Adrenal gland (tissue), 19 donors: ENCODE measurements at places on chromosomes 1 and 21. TPM values are rescaled to one million over a fixed set of nuclear protein-coding genes. Genes with fewer than 3 reads are reported as not detected.

Gene RAD54L
- 0.54 TPM for total RNA-seq

Gene TNNI3K
- total RNA-seq, result 2.2 TPM

GRCh38 chr1:67059346-67059745 is 5.4 kb upstream of the SLC35D1 start:
- no peak for DNase-seq

Gene C1orf74
- total RNA-seq, result 5.4 TPM

GRCh38 chr1:40306296-40306695 is 10.8 kb downstream of the COL9A2 start:
- no peak for DNase-seq

DNA sequence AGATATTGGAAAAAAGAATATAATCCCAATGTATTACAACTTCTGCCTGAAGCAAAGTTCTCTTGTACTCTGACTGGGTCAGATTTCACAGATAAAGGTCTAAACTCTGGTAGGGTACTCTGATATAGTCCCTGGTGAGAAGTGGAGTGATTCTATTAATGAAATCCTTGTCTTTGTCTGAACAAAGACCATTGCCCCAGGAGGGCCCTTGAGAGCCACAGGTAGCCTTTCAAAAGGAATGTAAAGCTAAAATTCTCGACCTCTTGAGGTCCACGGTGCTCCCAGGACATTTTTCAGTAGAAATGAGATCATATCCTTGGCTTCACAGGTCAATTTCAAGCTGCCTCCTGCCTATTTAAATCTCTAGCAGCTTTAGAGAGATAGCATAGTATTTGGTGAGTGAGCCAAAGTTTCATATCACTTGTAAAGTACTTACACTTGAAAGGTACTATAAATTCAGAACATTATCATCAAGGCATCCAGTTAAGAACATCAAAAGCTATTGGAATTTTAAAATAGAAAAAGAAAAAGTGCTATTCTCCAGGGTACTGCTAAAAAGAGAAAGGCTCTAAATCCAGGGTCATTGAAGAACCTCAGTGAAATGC is 10.1 kb downstream of the TNNI3K start:
- no peak for DNase-seq

DNA sequence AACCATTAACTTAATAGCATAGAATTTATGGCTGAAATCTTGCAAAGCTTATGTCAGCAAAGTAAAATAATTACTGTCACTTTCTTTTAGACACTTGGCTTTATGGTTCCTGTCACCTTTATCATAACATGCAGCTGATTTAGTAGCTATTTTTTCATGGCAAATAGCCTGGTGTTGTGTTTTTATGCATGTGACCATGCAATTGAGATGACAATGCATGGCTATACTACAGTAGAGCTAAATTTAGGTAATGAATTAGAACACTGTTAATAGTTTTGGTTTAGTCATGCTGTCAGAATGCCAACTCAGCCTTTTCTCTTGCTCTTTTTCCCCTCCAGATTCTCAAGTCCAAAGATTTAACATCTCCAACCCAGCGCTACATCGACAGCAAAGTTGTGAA is 88.6 kb downstream of the TGFB2 start:
- DNase-seq, result no peak

DNA sequence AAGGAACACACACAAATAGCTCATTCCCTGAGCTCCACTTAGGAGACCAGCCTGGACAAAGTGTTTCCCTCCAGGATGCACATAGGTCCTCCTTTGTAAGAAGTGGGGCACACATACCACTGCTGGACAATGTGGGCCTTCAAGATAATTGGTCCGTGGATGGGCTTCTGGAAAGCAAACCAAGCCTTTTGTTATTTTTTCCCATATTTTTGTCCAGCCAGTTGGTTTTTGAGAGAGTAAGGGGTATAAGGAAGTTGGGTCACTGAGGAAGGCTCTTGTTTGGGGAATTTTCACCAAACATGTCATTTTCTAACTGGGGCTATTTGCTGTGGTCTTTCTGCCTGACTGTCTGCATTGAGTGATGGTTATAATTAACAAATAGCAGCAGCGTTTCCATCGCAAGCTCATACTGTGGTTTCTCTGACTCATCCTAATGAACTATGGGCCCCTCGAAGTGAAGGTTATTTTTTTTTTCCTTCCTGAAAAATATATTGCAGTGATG is 306.3 kb upstream of the DUSP10 start:
- no peak for DNase-seq

Gene RIMKLA
- total RNA-seq, result 0.43 TPM

- no peak for DNase-seq
Observed at GRCh38 chr1:84539972-84540371, 33.6 kb upstream of the GNG5 start.

GRCh38 chr1:186218654-186219352 is 156.2 kb downstream of the TPR start:
- no peak for DNase-seq

- DNase-seq, result no peak
Observed at GRCh38 chr1:24912376-24913273, 17.5 kb downstream of the RUNX3 start.

DNA sequence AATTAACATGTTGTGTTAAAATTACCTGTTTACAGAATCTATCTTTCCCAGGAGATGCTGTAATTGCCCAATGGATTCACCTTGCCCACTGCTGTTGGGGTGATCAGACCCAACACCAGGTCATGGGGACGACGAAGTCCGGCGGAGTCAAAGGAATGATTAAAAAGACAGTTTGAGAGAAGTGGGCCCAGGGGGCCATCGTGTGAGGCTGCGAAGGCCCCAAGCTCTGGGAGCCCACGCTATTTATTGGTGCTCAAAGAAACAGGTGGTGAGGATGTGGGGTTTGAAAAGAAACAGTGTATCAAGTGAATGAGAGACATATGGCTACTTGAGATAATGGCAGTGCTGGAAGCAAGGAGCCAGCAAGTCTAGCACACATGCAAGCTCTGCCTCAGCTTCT is 16.3 kb upstream of the L1TD1 start:
- no peak for DNase-seq

Gene CACNA1S
- total RNA-seq, result not detected

GRCh38 chr1:214830941-214831340 is 227.9 kb downstream of the CENPF start:
- DNase-seq, result no peak

DNA sequence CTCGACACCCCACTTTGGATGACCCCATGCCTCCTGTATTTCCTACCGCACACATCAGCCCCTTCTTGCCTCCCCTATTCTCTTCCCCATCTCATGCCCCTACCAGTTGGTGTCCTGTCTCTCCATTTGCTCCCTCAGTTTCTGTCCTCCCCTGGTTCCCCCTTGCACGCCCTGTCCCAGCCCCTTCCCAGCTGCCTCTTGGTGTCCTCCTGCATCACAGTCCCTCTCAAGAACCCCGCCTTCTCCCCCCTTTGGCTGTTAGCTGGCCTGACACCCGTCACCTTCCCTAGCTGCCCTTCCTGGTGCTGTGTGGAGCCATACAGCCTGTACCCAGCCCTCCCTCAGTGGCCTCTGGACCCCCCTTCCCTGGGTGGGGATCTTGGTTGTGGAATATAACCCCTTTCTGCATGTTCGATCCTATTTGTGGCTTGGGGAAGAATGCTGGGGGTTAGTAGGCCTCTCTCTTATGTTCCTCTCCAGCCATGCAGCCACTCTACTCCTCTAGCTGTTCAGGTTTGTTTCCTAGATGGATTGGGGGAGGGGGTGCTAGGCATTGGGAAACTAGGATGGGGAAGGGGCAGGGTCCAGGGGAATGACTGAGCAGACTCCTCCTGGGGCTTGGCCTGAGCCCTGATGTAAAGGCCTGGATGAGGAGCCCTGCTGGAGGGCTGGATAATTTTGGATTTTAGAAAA is 41.4 kb upstream of the NFASC start:
- no peak for DNase-seq

- no peak for DNase-seq
Observed at GRCh38 chr1:159282118-159282517, 20.0 kb upstream of the FCER1A start.

Gene SPATA46
- total RNA-seq, result not detected

- DNase-seq, result no peak
Observed at GRCh38 chr1:204150702-204151551, 917 bp downstream of the ETNK2 start.

DNA sequence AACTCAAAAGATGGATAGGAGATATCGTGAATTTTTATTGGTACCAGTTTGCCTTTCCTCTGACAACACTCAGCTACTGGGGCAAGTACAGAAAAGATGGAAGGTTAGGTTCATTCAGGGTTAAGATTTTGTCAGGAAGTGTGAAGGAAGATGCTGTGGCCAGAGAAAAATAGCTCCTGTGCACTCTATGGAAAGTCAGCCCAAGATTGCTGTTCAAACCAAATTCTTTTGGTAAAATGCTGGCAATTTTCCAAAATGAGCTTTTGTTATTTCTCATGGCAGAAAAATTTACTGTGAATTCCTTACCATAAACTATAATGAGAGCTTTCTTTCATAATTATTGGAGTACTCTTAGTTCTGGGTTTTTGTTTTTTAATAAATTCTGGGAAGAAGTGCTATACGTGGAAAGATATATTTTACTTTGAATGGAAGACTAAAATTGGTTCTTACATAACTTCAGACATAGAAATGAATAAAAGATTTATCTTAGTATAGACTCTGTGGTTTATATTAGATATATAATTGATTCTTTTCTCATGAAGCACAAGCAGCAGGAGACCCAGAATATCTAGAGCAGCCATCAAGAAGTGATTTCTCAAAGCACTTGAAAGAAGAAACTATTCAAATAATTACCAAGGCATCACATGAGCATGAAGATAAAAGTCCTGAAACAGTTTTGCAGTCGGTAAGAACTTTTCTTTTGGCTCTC is 112.2 kb downstream of the USP25 start:
- DNase-seq, result no peak

- DNase-seq, result no peak
Observed at GRCh38 chr1:63010913-63011660, 227.2 kb downstream of the ATG4C start.

GRCh38 chr1:10378081-10378841 is 20.6 kb upstream of the PGD start:
- peak; percentile 83 for DNase-seq

DNA sequence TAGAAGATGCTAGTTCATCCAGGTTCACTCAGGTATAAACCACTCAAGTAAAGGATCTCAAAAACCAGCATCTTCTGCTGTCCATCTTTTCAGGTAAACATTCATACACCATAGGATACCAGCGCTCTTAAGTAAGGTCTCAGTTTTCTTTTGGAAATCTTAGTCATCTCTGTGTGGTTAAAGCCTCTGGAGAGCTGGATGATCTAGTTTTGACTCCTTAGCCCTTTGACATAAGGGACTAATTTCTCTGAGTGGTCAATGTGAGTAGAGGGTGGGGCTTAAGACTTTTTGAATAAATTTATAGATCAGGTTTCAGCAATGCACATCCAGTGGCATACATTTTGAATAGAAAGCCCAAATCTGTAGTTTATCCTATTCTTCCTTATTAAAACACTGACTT is 92.3 kb downstream of the CTH start:
- DNase-seq, result no peak

DNA sequence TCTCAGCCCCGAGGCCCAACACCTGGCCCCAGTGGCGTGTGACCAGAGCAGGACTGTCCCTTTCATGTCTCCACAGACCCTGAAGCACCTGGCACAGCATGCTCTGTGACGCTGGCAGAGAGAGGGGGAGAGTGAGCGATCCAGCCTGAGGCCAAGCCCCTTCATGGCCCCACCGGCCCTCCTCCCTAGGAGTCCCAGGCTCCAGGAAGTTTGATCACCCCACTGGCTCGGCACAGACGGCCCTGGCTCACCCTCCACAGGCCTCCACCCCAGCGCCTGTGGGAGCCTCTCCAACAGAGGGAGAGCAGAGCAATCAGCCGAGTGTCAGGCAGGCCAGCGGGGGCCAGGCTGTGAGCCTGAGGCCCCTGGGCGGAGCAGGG is 11.0 kb downstream of the SH3BGRL3 start:
- peak; percentile 66 for DNase-seq

DNA sequence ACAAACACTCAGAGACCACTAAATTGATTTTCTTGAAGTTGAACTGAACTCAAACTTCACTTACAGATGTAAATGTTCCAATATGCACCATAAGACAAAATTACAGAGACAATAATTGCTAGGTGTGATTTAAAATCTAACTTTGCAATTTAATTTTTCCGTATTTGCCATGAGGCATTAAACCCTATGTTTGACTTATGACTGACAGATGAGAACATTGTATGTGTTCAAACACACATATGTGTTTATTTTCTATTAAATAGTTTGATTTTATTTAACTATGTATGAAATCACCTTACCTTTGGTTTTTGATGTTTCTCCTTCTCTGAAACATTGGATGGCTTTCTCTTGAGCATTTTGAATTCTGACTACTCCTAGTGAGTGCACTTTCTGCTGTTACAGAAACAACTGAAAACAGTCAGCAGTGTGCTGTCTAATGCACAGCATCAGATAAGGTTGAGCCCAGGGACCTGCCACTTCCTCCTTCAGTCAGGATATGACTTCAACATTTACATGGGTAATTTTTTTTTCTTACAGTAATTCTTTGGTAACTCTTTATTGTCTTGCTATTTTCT is at the start of gene SAMSN1:
Gene SAMSN1 (minus strand): TSS at position 410 of the 575 bp plus-strand sequence. CDS start 54 bp downstream, at position 356.
- DNase-seq, result peak; percentile 69

Gene PAFAH2
- 12.8 TPM for total RNA-seq

DNA sequence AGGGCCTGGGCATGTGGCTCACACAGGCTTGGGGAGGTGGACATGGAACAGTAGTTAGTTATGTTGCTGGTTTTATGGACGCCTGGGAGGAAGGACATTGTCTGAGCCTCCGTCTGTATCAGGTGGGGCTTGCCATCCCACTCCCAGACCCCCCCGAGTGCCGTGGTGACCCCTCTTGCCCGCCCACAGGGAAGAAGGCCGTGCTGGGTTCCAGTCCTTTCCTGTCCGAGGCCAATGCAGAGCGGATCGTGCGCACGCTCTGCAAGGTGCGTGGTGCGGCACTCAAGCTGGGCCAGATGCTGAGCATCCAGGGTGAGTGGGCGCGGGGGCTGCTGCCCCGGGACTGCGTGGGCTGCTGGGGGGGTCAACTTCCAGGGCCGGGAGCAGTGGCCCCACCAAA is 41.7 kb downstream of the COQ8A start:
- peak; percentile 18 for DNase-seq

DNA sequence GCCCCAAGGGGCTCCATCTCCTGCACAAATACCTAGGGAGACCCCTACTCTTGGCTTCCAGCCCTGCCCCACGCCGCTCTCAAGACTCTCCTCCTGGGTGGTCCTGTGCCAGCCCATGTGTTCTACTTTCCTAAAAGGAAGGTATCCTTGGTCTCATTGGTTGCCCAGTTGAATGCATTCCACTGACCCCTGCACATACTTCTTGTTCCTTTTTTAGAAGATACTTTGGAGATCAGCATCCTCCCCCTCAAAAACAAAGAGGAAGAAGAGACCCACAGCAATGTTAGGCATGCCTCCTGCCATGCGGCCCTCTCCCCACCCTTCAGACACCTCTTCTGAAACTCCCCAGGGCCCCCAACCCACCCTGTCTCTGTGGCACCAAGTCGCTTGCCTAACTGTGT is 4.1 kb downstream of the SLAMF9 start:
- DNase-seq, result no peak

- peak; percentile 85 for DNase-seq
Observed at GRCh38 chr1:31954607-31955283, 16.6 kb upstream of the PTP4A2 start.

GRCh38 chr1:247453245-247453644 is 4.7 kb downstream of the OR2B11 start:
- DNase-seq, result no peak

Gene MRPL37
- total RNA-seq, result 106 TPM

- DNase-seq, result no peak
Observed at GRCh38 chr1:201507360-201507675, 395 bp upstream of the CSRP1 start.

Gene S100A9
- 129 TPM for total RNA-seq

Gene GREM2
- 0.91 TPM for total RNA-seq

Gene CELA2B
- total RNA-seq, result 10.1 TPM

Gene KMO
- 1.1 TPM for total RNA-seq

Gene P3H1
- 35.0 TPM for total RNA-seq
